ENCODE measurements at places on chromosomes 1 and 21.

- no peak for DNase-seq
Measured at GRCh38 chr1:232440325-232441035, 189.5 kb downstream of the SIPA1L2 start.

DNA sequence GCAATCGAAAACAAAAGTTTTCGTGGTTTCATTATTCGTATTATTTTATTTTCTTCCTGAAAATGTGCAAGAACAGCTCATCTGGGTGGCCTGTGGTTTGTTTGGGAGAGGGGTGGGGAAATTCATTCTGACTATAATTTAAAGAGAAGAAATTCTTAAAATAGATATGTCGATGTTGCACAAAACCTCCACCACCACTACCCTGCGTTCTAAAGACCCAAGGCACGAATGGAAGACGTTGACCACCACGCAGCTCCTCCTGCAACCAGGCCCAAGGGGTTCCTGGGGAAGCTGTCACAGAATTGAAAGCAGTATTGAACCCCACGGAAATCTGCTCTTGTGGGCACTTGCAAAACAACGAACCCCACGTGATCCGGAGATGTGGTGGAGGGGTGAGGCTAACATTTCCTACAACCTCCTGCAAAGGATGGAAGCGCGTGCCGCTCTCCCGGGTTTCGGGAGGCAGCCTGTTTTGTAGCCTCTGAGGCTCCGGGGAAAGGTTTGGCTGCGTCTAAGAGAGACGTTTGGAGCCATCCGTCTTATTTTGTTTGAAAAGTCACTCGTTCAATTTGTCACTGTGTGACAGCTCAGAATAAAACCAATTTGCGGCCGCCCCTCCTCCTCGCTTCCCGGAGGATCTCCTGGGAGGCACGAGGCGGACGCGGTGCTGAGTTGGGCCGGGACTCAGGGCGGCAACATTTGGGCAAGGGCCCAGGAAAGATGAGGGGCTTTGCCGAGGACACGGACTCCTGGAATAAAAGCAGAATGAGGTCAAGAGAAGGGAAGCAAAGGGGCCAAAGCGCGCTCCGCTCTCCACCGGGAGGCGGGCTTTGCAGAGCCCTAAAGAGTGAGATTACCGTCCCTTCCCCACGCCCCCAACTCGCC lies 810 bp upstream of the HLX start:
- DNase-seq: no peak

DNA sequence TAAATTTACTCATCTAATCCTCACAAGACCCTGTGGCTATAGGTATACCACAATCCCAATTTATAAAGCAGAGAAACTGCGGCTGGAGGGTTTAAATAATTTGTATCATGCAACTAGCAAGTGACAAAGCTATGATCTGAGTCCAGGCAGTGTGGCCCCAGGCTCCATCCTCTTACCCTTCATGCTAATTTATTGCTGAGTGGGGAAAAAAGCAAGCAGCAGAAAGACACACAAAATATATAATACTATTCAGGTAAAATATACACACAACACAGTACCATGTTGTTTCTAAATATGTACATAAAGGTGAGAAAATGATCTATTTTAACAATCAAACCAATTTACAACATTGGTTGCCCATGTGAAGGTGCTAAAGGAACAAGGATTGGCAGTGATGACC lies 17.3 kb upstream of the LORICRIN start:
- no peak for DNase-seq

DNA sequence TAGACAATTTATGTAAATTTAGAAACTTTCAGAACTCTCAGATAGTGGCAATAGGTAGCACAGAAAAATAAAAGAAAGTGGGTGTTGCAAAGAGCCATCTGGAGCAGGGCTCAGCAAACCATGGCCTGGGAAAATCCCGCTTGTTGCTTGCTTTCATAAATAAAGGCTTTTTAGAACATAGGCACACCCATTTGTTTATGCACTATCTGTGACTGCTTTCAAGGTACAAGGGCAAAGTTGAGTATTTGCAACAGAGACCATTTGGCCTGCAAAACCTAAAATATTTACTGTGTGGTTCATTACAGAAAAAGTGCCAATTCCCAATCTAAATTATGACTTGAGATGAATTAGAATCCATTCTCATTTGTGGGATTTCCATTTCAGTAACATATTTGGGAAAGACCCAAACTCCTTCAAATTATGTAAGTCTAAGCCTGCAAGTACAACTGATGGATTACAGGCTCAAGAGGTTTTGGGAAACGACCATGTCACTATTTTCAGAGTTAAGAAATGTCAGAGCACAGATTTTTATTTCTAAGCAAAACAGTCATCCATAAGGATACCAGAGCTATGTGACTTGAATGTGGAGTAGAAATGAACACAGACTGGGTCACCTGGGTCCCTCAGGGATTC lies 43.5 kb upstream of the DPT start:
- DNase-seq: no peak

- DNase-seq: peak; percentile 39
Measured at GRCh38 chr1:199242147-199242546, 603.3 kb downstream of the PTPRC start.

GRCh38 chr1:212431644-212432043 lies 1.1 kb upstream of the NENF start:
- no peak for DNase-seq

DNA sequence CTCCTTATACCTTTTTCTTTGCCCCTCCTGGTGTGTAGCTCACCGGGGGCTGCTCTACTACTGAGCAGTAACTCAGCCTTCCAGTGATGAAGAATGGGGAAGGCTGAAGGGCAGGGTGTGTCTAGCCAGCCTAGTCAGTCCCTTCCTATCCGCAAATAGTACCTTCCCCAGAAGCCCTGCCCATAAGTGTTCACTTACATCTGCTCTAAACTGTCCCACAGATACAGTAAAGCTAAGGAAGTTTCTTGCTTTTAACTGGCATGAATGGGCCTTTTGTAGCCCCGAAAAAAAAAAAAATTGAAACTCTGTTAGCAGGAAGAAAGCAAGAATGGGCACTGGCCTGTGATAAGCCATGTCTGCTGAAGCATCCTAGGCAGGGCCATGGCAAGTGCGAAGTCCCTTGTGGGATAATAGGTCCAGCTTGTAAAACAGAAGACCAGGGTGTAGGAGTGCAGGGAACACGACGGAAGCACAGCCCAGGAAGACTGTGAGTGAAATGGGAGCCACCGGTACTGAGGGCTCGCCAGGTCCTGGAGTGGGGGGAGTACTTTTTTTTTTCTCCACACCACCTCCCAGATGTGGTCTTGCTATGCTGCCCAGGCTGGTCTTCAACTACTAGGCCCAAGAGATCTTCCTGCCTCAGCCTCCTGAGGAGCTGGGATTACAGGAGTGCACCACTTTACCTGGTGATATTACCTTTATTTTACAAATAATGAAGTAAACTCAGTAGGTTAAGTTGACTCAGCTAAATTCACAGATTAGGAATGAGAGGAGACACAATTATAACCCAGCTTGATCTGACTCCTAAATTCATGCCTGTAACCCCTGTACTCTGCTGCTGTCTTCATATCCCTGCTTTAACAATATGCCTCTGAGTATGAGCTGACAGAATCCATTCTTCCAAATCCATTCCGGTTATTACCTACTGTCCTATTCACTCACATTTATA lies 347.5 kb downstream of the SMYD3 start:
- DNase-seq: no peak

- no peak for DNase-seq
Measured at GRCh38 chr1:91526496-91526895, 25.8 kb downstream of the CDC7 start.

GRCh38 chr1:157312082-157312812 lies 174.1 kb upstream of the ETV3 start:
- no peak for DNase-seq

- DNase-seq: no peak
Measured at GRCh38 chr1:104488296-104489015, 738.8 kb downstream of the AMY1C start.

DNA sequence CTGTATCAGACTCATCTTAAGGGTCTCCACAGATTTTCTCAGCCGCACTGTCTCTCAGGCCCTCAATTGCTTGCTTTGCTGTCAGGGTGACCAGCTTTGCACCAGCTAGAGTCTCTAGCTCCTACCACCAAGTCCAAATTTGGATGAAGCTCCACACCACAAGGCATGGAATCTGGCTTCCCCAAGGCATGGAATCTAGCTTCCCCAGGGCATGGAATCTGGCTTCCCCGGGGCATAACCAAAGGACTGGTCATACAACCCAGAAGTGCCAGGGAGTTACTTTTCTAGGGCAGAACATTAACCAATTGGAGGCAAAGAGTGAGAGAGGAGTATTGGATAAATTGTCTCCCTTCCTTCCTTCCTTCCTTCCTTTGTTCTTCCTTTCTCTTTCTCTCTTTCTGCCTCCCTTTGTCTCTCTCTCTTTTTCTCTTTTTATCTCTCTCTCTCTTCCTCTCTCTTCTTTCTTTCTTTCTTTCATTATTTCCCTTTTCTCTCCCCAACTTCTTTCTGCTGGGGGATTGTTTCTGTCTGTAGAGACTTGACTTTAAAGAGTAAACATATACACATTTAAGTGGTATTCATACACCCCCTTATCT lies 76.9 kb upstream of the HAO2 start:
- DNase-seq: no peak

DNA sequence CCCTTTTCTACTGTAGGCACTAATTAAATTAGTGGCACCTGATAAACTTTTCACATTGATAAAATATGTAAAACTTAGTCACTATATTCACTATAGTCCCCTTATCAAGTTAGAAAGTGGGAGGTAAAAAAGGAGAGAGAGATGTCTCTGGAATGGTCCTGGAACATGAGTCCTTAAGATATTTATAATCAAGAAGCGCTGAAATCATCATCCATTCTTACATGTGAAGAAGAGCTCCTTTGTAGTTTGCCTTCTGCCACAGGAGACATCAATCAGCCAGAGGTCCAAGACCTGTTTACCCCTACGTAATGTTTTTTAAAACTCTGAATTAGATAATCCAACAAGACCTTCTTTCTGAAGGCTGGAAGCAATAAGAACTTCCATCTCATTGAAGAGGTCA lies 65.3 kb downstream of the GATAD2B start:
- no peak for DNase-seq

DNA sequence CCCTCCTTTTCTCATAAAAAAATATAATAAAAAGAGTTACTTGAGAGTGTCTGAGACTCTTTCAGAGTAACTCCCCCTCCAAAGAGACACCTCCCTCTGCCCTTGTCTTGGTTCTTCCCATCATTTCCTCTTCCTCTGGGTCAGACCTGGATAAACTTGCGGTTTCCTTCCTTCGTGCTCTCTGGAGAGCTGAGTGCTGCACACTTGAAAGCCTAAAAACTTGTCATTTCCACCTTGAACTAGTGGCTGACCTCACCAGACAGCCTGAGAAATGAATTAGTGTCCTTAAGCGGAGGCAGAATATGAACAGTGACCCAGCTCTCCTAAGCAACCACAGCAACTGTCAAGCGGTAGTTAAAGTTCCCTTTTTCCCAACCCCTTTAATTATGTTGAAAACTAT lies 88.4 kb upstream of the PROX1 start:
- no peak for DNase-seq

DNA sequence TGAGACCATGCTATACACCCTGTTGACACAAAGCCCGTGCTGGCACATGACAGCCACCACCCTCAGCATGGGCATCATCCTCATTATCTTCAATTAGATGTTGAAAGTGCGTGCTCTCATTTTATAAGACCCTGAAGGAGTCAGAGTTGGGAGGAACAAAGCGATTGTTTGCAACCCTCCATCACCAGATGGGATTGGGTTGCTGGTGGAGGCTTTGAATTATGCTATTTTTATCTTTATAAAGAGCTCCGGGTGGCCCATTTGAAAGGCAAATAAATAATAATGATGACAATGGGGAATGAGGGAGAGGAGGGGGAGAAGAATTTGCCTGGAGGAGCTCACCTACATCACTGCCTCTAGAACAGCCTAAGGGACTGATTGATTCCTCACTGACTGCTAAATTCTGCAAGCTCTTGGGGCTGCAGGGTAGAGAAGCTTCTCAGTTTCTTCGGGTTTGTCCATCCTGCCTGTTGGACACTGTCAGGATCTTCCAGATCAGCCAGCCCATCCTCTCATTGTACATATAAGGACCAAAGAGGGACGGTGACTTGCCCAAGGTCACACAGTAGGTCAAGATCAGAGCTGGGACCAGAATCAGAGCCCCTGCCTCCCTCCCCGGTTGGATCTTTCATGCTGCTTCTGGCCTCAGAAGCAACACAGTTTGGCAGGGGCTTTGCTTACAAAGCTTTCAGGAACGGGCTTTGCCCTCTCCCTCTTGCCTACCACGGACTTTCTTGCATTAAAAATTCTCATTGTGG lies 130.9 kb upstream of the ZBTB40 start:
- DNase-seq: no peak

DNA sequence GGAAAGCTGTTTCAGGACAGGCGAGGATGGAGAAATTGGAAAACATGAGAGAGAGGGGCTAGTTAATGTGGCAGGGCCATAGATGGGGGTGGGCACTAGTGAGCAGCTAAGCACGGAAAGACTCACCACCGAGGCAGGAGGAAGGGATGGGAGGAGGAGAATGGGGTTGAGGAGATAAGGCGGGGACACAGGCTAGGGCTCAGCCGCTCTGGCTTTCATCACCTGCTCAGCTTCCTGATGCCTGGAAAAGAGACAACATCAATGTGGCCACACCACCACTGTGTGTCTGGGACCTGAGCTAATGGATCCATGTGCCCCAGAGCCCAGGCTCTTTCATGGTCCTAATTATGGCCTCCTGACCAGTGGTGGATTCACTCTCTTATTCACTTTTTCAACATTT lies 27.6 kb downstream of the PMVK start:
- no peak for DNase-seq

DNA sequence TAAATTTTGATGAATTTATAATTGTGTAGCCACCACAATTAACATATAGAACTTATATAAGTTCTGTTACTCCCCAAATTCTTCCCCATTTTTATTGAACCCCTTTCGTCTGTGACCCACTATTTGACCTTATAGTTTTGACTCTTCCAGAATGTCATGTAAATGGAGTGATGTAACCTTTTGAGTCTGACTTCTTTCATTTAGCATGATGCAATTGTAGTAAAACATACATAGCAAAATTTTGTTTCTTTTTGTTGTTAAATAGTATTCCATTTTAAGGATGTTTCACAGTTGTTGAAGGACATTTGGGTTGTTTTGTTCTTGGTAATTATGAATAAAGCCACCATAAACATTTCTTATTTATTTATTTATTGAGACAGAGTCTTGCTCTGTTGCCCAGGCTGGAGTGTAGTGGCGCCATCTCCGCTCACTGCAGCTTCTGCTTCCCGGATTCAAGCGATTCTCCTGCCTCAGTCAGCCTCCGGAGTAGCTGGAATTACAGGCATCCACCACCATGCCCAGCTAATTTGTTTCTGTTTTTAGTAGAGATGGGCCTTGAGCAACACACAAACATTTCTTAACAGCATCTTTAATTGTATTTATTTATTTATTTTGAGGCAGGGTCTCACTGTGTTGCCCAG lies 33.6 kb downstream of the RPRD2 start:
- no peak for DNase-seq

DNA sequence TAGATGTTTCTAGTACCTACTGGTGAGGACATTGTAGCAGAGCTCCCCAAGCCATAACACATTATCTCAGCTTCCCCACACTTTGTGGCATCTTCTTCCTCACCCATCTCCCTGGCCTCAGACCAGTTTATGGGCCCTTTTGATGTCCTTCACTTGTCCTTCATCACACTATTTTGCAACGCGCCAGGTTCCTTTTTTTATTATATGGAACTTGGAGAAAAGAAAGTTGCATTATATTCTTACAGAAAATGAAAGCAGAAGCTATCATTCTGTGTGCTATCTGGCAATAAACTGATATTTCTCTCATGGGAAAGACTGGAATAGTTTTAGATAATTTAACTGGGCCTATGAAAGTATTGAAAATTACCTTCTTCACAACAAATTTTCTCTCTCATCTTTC lies 196.9 kb upstream of the ETV3 start:
- no peak for DNase-seq

- no peak for DNase-seq
Measured at GRCh38 chr1:22228505-22228911, 85.6 kb upstream of the WNT4 start.
